Tongue (tissue), 3 donors: ENCODE measurements at places on chromosomes 12 and 14. TPM values are rescaled to one million over a fixed set of nuclear protein-coding genes. Genes with fewer than 3 reads are reported as not detected.
A peak's percentile ranks its signal among the peaks of the same experiment; 100 is the strongest.

KLRF1 gene
- total RNA-seq: 0.51 TPM

DNA sequence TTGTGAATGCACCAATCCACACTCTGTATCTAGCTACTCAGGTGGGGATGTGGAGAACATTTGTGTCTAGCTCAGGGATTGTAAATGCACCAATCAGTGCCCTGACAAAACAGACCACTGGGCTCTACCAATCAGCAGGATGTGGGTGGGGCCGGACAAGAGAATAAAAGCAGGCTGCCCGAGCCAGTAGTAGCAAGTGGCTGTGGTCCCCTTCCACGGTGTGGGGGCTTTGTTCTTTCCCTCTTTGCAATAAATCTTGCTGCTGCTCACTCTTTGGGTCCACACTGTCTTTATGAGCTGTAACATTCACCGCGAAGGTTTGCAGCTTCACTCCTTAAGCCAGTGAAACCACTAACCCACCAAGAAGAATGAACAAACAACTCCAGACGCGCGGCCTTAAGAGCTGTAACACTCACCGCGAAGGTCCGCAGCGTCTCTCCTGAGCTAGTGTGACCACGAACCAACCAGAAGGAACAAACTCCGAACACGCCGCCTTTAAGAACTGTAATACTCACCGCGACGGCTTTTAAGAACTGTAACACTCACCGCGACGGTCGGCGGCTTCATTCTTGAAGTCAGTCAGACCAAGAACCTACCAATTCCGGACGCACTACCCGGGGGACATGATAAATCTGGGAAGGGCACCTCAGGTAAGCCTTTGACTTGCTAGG lies 4.6 kb upstream of the LDHB start:
- DNase-seq: no peak

DNA sequence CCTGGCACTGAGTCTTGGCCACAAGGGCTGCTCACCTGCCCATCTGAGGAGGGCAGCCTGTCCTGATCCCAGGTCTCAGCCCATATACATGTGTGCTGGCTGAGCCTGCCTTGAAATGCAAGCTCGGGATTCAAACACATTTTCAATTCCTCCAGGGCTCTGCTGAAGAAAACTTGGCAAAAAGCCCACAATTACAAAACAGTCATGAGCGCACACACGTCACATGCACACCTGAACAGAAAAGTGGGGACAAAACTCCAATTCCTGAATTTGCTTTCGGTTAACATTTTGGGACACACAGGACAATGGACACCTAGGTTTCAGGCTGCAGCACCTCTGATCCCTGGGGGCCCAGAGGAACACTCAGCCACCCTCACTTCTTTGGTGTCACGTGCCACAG lies 113.9 kb downstream of the RBM19 start:
- peak; percentile 71 for DNase-seq

DNA sequence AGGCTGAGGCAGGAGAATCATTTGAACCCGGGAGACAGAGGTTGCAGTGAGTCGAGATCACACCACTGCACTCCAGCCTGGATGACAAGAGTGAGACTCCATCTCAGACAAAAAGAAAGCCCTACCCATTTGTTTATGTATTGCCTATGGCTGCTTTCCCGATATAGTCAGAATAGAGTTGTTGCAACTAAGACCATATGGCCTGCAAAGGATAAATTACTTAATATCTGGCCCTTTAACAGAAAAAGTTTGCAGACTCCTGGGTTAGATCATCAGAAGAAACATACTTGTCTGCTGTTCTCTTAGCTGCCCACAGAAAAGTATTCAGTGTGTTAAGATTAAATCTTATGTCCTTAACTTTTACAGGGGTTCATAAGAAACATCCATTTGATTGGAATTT lies 122.4 kb upstream of the VASH1 start:
- no peak for DNase-seq

- DNase-seq: no peak
Observed at GRCh38 chr12:46357438-46358324, 14.9 kb downstream of the SLC38A2 start.

GRCh38 chr12:91163116-91163515 lies 19.5 kb downstream of the DCN start:
- no peak for DNase-seq

DNA sequence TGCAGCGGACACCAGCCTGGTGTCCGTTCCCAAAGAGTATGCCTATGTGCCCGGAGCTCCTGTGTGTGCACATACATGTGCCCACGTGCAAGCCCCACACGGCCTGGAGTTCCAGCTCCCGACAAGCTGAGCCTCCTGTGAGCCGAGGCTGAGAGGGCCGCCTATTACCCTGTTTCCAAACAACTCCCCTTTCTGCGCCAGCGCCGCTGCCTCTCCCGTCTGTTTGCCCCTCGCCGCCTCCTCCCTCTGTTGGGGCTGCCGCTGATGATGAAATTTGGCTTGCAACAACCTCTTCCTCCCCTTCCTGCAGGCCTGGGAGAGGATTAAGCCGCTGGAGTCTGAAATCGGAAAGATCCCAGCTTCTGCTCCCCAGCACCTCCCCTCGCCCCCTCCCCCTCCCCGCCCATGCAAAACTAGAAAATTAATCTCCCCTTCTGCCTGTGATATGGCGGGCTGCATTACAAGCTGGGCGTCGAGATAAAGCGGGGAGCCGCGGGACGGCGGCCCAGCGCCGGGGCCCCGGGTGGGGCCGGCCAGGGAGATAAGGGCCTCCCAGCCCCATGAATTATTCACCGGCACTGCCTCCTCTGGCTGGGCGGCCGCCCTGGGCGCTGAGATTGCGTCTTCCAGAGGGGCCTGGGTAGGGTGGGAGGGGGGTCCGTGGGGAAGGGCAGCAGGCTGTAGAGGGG lies 6.8 kb upstream of the ASIC1 start:
- DNase-seq: peak; percentile 81

- DNase-seq: peak; percentile 40
Observed at GRCh38 chr12:123453165-123453564, 4.8 kb upstream of the SNRNP35 start.

TTC5 gene
- total RNA-seq: 23.3 TPM

DNA sequence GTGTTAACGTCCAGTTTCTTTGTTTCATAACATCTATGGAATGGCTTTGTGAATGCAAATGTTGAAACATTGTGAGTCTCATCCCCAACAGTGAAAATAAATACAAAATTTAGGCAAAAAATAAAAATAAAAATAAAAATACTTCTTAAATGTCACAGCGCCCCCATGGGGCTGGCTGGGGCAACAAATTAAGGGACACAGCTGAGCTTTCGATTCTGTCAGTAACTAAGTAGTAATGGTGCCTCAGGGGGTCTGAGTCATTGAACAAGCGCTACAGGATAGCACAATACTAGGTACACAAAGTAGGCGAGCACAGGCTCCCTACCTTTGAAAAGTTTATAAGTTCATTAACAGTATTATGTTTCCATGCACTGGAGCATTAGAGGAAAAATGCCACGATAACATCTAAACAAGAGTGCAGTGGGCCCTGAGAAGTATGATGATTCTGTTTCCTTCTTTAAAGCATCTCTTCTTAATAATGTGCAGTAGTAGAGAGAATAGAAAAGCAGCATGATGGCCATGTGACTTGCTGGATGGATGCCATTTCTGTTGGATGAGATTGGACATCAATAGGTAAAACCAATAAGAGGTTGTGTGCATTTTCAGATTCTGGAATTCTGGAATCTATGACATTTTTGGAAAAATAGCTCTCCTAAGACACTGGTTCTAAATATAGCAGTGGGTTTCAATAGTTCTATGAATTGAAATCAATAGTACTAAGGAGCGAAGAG lies 667.2 kb downstream of the DIO2 start:
- DNase-seq: no peak

- DNase-seq: no peak
Observed at GRCh38 chr12:31560516-31560915, 30.4 kb downstream of the DENND5B start.

DNA sequence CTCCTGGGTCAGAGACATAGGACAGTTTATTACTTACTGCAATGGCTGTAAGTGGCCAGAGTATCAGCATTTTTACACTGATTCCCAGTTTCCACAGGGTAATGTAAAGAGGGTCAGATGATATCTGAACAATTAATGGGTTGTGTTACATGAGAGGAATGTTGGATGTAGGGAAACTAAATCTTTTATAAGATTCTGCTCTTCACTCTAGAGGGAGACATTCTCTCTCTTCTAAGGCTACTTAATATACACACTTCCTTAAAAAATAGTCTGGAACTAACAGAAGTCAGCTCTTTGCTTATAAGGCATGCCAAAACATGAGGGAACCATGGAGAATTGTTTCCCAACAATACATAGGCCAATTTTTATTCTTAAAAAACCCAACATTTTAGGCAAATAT lies 389.8 kb downstream of the ETNK1 start:
- DNase-seq: no peak

DNA sequence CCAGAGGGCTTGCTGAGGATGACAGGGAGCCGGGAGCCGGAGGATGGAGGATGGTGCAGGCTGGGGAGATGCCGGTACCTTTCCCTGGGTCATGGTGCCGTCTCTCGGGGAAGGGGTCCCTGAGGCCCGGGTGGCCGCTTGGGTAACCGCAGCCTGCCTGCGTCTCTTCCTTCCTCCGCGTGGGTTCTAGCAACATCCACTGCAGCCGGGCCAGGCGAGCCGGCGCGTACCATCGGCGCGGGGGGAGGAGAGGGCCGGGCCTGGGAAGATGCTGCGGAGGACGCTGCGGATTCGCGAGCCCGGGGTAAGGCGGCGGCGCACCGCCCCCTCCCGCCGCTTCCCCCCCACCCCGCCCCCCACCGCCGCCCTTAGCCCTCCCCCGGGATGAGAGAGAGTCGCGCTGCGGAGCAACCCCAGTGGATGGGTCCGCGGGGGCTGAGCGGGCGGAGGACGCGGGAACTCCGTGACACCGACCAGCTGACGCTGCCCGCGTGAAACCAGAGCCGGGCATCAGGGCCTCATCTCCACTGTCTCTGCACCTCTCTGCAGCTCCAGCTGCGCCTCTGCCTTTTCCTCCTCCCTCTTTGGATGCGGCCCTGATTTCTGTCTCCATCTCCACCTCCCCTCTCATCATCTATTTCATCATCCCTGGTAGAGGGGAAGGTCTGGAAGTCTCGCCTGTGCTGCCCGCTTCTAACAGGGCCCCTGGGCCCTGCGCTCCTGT lies at the start of gene FAIM2:
Gene FAIM2 (minus strand): TSS at position 201 of the 724 bp plus-strand sequence. CDS start 108 bp downstream, at position 93.
- peak; percentile 80 for DNase-seq

- DNase-seq: no peak
Observed at GRCh38 chr12:89352242-89352491, 134 bp downstream of the DUSP6 start.
